ENCODE measurements at places on chromosomes 5 and 9.

GRCh38 chr5:170148430-170149205 is 42.9 kb downstream of the FOXI1 start:
- no peak for DNase-seq

GRCh38 chr9:114256827-114257328 is 66.0 kb upstream of the ORM1 start:
- no peak for DNase-seq

- DNase-seq, result no peak
Observed at GRCh38 chr5:102903074-102903871, 148.2 kb downstream of the PAM start.

GRCh38 chr5:89280103-89281037 is 397.4 kb upstream of the MEF2C start:
- DNase-seq, result no peak

DNA sequence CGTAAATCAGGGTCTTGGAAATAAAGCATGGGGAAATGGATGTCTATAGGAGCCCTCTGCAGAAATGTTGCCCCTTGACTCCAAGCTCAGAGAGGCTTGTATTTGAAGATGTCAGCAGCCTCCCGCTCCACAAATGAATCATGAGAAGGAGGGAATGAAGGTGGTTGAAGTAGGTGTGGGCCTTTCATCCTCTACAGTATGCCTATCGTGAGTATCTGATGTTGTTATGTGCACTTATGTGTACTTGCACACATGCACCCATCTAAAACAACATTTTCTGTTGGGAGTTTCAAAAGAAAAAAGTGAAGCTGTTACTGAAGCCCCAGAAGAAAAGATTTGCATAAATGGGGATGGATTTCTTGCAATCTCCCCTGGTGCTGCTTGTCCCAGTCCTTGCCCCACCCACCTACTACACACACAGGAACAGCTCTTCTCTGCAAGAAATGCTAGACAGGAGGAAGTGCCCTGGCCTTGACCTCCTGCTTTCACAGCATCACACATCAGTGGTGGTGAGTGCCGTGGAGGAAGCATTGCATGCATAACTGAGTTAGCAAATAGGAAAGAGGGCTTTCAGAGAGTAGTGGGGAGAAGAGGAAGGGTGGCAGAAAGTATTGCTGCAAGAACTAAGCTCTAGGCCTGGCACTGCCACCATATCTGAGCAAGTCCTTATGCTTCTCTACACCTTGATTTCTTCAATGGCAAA is 156.1 kb downstream of the SNX18 start:
- DNase-seq, result peak; percentile 43

GRCh38 chr9:6625363-6625762 is 20.2 kb downstream of the GLDC start:
- no peak for DNase-seq

- DNase-seq, result no peak
Observed at GRCh38 chr5:141493500-141494422, 4.9 kb downstream of the PCDHGC5 start.
